ENCODE measurements at places on chromosomes 12 and 14.

DNA sequence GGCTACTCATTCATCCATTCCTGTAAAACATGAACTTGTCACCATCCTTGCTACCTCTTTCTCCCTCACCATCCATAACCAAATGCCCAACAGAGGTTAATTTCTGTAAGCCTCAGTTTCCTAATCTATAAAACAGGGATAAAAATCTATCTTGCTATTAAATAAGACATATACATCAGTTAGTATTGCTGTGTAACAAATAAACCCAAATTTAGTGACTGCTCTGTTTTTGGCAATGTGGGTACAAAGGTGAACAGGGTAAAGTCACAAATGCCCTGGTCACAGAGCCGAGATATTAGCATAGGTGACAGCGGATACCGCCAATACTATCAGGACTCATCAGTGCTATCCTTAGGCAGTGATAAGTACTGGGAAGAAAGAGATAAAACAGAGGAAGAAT lies 3.6 kb upstream of the FBXO21 start:
- no peak for DNase-seq

- DNase-seq, result no peak
Measured at GRCh38 chr12:23446746-23447145, 502.7 kb downstream of the SOX5 start.

DNA sequence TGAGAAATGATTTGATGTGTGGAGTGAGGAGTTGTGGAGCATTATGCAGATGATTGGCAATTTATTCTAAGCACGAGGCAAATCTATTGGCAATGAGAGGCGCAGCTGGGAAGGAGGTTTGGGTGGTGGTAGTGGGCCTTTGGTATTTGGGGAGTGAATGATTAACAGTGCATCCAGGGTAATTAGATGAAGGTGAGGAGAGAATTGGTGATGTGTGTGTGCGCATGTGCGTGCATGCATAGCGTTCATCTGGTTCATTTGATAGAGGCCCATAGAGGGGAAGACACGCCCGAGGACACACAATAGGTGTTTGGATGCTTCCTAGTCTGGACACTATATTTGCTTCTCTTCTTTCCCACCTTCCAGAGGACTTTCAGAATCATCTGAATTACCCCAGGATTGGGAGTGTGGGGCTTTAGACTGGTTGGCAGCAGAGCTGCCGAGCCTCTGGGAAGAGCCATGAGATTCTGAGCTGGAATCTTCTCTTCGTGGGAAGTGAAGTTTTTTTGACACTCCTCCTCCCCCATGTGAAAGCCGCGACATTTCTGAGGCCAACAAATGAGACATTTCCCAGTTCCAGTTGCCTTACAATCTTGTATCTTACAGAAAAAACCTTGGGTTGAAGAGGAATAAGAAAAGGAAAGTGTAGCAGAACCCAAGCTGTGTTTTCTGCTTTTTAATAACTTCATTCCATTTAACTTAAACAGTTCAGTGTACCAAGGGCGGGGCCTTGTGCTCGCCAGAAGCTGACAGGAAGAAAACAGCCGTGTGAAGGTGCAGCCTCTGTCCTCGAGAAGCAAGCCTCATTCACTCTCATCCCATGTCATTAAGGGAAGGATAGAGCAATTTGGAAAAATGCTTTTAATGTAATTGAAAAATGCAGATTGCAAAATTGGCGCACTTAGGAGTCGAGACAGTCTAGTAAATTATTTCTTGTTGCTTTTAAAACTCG lies 65.2 kb downstream of the SLC25A47 start:
- DNase-seq, result no peak

GRCh38 chr12:102976609-102977280 lies 19.3 kb downstream of the ASCL1 start:
- no peak for DNase-seq

DNA sequence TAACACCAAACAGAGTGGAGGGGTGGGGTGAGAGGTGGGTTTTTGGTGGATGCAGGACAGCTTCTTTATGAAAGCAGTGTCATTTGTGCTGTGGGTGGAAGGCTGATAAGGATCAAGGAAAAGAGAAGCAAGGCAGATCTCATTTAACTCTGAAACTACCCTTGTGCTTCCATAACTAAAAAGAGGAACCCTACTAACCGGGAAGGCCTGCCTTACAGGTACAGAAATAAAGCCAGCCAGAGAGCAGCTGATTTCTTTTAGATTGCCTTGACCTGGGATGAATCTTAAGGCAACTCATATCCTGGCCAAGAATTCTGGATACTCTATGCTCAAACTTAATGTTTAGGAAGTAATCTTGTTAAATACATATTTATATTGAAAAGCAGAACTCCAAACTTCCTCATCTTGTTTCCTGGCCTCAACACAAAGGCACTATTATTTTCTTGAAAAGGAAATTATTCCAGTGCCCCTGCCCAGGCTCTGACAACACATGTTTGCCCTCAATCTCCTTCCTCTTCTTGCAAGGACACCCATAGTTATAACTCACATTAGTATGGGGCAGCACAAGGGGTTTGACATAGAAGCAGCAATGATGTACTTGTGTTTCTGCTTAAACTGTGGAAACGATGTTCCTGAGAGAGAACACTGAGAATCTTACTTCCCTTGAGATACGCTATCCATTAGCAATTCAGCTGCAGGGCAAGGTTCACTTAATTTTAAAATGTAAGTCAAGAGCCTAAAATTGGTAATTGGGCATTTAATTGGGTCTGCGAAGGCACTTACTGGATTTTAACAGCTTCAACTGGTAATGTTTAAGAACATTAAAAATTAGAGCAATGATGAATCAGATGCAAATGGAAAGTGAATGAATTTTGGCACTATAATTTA lies 173.7 kb downstream of the STXBP6 start:
- no peak for DNase-seq

DNA sequence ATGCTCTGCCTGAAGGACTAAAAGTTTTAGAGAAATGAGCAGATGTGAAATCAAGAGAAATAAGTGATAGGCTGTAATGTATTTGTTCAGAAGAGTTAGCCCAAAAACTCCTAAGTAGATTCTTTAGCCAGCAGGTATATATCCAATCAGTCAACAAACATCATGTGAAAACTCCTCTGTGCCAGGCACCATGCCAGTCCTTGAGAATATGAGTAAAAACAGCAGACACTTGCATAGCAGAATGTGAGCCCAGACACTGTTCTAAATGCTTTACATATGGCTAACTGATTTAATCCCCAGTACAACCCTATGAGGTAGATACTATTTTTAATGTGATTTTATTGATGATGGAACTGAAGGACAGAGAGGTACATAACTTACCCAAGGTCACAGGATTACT lies 329.8 kb downstream of the PAWR start:
- no peak for DNase-seq

- DNase-seq, result peak; percentile 34
Measured at GRCh38 chr12:101945369-101946232, 68.2 kb downstream of the DRAM1 start.

DNA sequence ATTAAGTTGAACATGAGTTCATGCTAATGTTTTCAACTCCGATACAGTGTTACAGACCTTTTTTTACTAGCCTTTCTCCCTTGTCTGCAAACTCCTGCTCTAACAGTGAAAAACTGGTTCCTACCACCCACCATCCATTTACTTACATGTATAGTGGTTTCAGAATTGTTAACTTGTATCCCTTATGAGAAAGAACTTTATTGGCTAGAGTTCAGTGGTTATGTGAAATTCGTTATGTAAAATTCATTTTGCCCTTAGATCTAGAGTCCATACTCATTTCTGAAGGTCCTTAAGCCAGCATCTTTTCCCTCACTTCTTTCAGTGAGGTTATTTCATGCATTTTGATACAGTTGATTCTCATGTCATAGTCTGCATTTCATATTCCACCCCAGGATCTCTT lies 51.0 kb downstream of the PRKCH start:
- DNase-seq, result no peak

GRCh38 chr12:14984036-14984435 lies 11.2 kb downstream of the PDE6H start:
- DNase-seq, result no peak

DNA sequence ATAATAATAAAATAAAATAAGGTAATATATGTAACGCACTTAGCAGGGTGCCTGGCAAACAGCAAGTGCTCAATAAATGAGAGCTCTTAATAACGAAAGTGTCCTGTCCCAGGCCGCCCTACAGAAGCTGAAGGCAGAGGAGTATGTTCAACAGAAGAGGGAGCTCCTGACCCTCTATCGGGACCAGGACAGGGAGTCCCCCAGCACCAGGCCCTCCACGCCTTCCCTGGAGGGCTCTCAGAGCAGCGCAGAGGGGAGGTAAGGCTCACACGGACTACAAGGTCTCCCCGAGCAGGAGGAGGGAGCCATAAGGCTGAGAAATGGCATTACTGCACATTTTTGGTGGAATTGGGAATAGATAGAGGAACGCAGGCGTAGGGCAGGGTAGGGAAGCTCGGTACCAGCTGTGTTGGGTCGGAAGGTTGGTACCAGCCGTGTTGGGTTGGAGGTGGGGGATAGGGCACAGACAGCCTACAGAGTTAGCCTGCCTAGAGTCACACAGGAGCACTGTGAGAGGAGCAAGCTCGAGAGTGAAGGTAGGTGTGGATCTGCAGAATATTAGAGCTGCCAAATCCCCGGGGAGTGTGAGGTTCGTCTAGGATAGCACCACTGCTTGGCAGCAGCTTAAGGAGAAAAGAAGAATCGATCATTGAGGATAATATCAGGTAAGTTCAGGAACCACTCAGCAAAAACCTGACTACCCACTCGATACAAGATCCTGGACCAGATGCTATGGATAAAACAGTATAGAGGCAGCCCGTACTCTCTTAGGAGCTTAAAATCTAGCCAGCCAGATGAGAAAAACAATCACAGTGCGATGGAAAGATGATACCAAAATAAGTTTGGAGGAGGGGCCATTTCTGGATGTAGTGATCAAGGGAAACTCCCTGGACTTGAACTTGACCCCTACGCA lies 15.3 kb downstream of the TNFRSF1A start:
- no peak for DNase-seq

GRCh38 chr12:7512553-7512952 lies 9.0 kb upstream of the CD163 start:
- no peak for DNase-seq

GRCh38 chr12:31015215-31015614 lies 58.4 kb upstream of the DDX11 start:
- DNase-seq, result no peak

DNA sequence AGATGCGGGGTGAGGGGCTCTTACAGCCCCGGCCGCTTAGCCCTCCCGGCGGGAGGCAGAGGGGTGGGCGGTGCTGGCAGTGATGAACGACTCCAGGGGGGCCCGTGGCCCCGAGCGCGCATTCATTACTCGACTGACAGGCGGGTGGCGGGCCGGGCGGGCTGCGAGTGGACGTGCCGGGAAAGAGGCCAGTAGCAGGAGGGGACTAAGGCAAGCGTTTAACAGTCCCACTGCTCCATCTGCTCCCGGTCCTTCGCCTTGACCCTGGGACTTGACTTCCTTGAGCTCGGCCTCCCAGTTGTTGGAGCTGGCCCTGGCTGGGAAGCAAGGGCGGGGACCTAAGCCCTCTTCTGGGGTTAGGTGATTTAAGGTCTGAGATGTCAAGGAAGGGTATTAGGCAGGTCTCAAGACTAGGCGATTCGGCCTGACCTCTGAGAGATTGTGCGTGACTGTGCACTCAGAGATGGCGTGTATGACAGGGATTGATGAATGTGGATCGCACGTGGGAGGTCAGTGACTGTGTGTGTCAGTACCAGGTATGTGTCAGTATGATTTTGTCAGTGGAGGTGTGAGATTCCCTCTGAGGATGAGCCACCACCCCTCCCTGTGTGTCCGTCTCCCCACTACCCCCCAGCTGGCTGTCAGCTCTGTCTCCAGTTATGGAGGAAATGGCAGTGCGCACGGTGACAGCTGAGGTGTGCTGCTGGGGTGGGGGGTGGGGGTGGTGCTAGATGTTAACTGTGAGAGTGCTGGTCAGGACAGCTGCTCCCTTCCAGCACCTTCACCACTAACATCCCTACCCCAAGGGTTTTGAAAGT lies 3.6 kb upstream of the DNAJC22 start:
- DNase-seq, result no peak

DNA sequence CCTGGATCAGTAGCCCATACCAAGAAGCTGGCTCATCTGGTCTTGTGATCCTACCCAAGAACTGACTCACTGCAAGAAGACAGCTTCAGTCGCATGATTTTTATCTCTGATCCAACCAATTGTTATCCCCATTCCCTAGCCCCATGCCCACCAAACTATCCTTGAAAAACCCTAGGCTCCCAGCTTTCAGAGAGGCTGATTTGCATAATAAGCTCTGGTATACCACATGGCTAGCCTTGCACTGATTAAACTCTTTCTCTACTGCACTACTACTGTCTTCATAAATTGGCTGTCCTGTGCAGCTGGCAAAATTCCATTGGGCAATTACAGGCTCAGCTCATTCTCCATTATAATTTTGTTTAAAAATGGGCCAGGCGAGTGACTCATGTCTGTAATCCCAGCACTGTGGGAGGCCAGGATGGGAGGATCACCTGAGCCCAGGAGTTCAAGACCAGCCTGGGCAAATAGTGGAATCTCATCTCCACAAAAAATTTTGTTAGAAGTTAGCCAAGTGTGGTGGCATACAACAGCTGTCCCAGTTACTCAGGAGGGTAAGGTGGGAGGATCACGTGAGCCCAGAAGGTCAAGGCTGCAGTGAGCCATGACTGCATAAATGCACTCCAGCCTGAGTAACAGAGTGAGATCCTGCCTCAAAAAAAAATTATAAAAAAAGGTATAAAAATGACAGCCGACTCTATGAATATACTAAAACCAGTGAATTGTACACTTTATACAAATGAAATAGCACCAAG lies 76.7 kb upstream of the EIF5 start:
- DNase-seq, result no peak

GRCh38 chr12:103944964-103945363 lies 14.8 kb downstream of the HSP90B1 start:
- DNase-seq, result no peak

GRCh38 chr12:168763-169525 lies 45.0 kb downstream of the SLC6A12 start:
- DNase-seq, result no peak

- DNase-seq, result no peak
Measured at GRCh38 chr12:132503618-132504204, 13.8 kb downstream of the FBRSL1 start.

- DNase-seq, result no peak
Measured at GRCh38 chr12:95963096-95963495, 20.0 kb downstream of the AMDHD1 start.

DNA sequence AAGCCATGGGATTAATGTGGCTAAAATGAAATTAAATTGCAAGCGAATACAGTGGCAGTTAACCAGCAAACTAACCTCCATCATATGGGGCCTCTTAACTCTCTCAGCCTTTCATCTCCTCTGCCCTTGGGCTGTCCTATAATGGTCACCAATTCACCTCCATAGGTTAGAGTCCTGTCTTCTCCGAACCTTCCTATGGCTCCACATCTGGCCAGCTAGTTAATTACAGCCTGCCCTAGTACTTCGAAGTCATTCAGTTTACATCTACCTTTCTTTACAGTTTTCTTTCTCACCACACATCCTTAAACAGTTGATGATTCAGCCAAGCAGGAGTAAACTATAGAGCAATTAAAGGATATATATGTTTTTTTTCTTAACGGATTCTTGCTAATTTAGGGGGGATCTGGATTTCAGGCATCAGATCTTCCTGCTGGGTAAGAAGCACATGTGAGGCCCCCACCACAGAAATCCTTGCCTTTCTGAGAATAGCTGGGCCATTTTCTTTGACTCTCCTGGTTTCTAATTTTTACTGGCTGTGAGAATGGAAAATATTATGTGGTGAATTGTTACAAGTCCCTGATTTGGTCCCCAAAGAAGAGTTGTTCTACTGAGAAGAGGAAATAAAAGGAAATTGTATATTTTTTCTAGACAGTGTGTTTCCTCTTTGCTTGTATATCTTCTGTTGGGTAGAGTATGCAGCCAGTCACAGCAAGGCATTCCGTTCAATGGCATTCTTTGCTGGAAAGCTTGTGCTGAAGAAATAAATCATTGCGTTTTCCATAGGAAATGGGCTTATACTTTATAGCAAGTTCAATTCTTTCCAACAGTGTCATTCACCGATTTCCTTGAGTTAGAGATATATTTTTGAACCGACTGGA lies 16.7 kb downstream of the HMGA2 start:
- no peak for DNase-seq
